ENCODE measurements at places on chromosomes 1 and 21.

DNA sequence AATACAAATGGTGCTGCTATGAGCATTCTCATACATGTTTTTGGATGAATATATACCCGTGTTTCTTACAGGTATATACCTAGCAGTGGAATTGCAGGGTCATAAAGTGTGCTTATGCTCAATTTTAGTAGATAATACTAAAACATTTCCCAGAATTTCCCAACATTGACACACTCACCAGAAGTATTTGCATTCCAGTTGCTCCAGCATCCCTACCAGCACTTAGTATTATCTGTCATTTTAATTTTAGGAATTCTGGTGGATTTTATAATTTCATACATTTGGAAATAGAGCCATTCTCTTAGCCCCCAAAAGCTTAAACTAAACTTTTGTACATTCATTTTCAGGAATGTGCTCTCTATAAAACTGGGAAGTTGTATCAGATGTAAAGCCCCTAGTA, 67.4 kb upstream of the ZNF326 start:
- DNase-seq: no peak

DNA sequence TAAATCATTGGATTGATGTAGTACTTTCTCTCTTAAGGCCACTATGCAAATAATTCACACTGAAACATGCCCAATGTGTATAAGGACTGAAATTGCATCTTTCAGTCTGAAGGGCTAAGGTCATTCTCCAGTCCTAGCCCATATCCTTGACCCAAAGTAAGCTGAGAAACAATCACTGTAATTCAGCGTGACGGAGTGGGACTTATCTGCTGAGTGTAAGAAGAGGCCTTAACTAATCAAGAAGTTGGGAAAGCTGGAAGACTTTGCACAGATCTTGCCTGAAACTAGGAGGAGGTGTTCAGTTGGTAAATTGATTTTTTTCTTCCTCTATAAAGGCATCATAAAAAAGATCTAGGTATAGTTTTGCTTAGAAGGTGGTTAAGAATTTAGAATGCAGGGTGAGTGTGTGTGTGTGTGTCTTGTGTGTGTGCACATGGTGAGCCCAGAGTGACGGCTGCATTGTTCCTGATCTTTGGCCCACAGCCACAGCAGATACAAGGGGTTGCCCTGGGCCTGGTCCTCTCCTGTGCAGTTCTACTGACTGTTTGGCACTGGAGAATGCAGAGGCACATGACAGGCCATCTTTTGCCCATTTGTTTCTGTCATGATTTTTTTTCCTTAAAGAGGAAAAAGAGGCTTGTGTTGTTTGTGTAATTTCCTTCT, 13.3 kb upstream of the PPP2R5A start:
- no peak for DNase-seq

DNA sequence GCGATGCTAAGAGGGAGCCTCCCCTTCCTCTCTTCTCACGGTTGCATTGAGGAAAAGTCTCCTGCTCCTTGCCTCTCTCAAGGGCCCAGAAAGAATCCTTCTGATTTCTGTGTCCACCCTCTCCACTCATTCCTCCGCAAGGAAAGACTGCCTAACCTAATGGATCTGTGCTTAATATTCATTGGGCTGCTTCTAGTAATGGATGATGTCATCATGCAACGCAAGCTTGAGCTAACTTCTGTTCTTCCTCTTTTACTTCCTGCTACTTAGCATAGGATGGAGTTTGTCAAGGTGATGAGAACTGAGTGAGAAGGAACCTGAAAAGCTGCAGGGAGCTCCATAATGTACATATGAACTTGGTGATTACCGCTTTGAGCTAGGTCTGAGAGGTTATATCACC, 35.2 kb upstream of the HMGB4 start:
- no peak for DNase-seq

- no peak for DNase-seq
These were observed 62.4 kb downstream of the HIVEP3 start for GRCh38 chr1:41856151-41856943.

DNA sequence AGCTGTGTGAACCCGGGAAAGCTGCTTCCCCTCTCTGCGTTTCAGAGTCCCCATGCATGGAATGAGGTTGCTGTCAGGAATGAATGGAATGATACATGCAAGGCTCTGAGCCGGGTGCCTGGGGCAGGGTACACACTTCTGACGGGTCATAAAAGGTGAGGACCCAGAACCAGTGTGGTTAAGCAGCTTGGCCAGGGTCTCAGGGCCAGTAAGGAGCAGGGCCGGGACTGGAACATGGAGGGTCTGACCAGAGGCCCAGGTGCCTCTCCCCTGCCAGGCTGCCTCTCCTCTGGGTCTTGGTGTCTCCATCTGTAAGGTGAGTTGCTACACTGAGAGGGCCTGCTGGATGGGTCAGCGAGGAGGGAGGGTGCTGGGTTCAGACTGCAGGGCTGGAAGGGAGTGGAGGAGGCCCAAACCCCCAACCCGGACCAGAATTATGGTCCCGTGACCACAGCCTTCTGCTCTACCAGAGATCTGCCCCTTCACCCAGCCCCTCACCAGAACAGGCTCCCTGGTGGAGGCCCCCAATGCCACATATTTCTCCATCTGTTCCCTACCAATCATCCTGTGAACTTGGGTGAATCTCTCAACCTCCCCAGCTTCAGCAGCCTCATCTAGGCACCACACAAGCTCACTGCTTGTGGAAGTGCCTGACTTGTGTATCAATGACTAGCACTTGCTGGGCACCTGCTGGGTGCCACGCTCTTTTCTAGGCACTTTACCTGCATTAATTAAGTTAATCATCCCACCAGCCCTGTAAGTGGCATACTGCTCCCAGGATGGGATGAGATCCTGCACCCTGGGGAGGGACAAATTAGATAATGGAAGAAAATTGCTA, 16.2 kb upstream of the LRP8 start:
- no peak for DNase-seq

GRCh38 chr1:23597635-23598388, 38.5 kb upstream of the ID3 start:
- DNase-seq: no peak

DNA sequence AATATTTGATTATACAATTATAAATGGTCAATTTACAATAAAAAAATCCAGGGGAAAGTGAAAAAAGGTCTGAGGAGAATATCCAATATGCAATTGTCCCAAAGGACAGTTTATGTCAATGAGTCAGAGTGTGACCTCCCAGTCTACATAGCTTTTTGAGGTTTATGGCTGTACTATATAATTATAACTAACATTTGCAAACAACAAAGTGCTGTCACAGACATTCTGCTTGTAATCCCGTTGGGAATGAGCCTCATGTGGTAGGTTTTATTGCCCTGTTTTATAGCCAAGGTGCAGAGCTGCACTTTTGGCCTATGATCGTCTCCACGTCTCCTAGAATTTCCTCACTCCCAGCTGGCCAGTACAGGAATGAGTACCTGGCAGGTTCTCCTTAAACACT, 103.8 kb downstream of the ADSS2 start:
- no peak for DNase-seq
